COLO829 (cell line): ENCODE measurements at places on chromosomes 3 and 15.

GRCh38 chr15:90351479-90352106 lies 491 bp upstream of the ZNF774 start:
- DNase-seq: no peak

- no peak for DNase-seq
Measured at GRCh38 chr15:68209735-68210408, 4.7 kb upstream of the CALML4 start.

GRCh38 chr3:111538681-111539083 lies 3.3 kb upstream of the CD96 start:
- DNase-seq: peak; percentile 28

DNA sequence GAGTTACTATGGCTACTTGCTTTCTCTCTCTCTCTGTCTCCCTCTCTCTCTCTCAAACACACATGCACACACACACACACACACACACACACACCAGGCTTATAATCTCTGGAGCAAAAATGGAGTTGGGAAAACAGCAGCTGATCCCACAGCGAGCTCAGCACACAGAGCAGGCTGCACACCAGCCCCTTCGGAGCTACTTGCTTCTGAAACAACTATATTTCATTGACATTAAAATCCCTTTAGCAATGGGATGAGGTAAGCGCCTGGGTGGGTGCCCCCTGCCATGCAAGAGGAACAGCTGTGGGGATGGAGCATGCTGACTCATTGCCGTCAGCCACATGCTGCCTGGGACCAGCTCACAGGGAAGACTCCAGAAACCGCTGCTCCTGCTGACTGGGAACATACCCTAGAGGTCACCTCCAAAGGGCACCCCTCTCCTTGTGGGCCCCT lies 45.7 kb downstream of the B3GNT5 start:
- DNase-seq: no peak

DNA sequence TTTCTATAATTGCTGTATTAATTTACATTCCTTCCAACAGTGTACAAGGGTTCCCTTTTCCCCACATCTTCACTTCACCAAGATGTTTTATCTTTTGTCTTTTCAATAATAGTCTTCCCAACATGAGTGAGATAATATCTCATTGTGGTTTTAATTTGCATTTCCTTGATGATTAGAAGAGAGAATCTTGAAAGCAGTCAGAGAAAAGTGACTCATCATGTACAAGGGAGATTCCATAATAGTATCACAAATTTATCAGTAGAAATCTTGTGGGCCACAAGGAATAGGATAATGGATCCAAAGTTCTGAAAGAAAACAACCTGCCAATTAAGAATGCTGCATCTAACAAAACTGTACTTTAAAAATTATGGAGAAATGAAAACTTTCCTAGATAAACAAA lies 189.3 kb downstream of the NECTIN3 start:
- no peak for DNase-seq

GRCh38 chr15:67822537-67823313 lies 2.6 kb upstream of the SKOR1 start:
- DNase-seq: no peak

DNA sequence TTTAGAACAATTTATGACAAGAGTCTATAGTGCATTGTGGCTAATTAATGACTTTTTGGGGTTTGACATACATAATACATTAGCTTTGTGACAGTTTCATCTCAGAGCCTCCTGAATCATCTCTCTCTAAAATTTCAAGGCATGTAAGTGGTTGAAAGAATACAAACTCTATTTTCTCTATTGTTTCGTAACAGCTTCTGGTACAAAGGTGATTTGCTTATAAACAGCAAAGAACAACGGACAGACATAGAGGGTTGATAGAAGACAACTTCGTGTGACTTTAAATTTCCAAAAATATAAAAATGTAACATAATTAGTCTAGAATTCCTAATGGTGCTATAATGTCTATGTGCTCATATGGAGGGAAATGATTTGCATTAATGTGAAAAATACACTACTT lies 21.3 kb downstream of the CNTN3 start:
- no peak for DNase-seq

GRCh38 chr3:23372285-23372684 lies 169.2 kb downstream of the UBE2E2 start:
- DNase-seq: no peak

GRCh38 chr3:188553569-188553968 lies 399.6 kb downstream of the LPP start:
- DNase-seq: no peak

DNA sequence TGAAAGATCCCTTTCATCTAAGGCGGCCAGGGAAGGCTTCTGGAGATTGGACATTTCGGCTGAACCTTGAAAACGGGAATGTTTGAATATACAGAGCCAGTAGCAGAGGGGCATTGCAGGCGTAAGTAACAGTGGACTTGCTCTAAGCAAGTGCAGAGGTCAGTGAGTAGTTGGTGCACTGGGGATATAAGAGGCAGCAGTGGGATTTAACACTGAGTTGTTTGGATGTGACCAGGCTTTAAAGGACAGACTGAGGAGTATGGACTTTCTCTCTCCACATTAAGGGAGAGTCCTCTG lies 1.3 kb downstream of the ARNT2 start:
- DNase-seq: no peak

DNA sequence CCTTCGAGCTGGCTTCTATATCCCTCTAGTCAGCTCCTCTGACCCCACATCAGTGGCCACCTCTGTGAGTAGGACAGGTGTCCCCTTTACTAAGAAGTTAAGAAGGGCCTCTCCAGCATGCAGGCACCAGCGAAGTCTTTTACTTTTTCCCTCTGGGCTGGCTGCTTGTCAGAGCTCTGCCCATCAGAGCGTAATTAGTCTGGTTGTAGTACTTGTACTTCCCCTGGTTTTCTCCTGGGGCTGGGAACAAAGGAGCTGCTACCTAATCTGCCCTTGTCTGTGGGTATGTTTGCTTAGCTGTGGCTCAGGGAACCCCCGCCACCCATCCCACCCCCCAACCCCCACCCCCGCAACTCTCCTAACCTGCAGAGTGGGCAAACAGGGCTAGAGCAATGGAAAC lies 27.4 kb upstream of the ALPK3 start:
- DNase-seq: no peak

- no peak for DNase-seq
Measured at GRCh38 chr15:25437777-25438600, 835 bp downstream of the UBE3A start.

DNA sequence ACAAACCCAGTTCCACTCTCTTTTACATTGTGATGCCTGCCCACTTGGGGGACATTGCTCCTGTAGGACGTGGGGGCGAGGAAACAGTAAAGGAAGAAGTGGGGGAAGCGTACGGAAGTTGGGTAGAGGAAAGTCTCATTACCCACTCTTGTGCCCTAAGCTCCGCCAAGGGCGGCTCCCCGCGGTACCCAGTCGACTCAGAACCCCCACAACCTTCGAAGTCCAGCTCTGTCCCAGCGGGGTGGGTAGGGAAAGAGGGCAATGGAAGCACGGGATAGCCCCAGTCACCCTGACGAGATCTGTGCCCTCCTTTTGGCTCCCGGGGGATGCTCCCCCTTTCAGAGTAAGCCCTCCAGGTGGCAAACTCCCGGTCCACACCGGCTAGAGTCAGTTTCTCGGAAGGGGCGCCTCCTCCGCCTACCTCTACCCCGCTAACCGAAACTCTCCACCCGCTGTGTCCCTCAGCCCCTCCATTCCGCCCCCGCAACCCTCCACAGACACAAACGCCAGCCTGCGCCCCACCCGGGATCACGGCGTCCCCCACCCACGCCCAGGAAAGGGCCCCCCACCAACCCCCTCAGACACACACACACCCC lies 527 bp downstream of the CSNK1G1 start:
- DNase-seq: no peak

DNA sequence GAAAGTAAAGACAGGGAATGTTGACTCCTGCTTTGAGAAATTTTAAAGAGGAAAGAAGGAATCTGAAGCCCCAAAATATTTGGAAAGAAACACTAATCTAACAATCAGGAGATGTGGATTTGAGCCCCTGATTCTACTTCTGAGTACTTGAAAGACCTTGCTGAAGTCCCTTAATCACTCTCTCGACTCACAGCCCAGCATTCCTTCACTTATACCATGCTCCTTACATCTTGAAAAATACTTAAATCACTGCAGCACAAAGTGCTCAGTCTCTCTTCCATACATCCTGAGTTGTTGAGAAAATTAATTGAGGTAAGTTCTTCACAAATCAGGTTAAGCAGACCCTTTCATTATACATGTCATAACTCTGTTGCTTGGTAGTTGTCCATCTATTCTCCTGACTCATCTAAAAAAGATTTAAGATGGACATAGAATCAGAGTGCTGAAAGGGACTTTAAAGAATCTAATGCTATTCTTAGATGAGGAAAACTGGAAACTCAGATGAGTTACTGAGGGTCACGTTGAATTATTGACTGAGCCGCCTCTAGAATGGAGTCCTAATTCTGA lies 72.8 kb upstream of the THSD4 start:
- DNase-seq: no peak

DNA sequence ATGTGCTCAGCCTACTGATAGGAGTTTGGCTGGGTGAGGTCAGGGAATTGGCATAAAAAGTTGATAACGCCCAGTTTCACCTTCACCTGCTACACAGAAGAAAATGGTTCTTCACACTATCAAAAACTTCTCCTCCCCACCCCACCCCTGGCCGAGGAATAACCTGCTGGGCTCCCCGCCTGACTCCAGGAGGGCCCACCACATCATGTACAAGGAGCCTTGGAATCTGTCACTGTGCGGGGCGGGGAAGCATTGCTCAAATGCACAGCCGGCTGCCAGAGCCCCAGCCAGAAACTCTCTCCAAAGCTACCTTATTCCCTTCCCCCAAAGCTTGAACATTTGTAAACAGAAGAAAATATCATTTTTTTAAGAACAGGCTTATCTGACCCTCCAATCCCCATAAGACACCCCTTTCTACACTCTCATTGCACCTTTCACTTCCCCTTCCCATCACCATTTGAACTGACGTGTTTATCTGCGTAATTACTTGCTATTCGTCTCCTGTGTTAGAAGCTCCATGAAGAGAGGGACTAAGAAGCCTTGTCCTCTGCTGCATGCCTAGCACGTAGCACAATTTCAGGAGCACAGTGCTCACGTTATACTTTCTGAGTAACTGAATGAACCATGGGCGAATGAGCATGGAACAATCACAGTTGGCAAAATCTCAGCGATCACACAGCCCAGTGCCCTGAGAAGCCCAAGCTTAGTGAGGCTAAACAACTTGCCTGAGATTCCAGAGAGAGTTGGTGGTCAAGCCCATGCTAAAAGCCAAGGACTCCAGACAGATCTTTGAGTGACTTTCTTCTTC lies 82.9 kb downstream of the HES1 start:
- DNase-seq: no peak

- no peak for DNase-seq
Measured at GRCh38 chr3:70981231-70981880, 602.2 kb downstream of the FOXP1 start.

GRCh38 chr15:100113351-100114080 lies 228.3 kb downstream of the ADAMTS17 start:
- DNase-seq: no peak

DNA sequence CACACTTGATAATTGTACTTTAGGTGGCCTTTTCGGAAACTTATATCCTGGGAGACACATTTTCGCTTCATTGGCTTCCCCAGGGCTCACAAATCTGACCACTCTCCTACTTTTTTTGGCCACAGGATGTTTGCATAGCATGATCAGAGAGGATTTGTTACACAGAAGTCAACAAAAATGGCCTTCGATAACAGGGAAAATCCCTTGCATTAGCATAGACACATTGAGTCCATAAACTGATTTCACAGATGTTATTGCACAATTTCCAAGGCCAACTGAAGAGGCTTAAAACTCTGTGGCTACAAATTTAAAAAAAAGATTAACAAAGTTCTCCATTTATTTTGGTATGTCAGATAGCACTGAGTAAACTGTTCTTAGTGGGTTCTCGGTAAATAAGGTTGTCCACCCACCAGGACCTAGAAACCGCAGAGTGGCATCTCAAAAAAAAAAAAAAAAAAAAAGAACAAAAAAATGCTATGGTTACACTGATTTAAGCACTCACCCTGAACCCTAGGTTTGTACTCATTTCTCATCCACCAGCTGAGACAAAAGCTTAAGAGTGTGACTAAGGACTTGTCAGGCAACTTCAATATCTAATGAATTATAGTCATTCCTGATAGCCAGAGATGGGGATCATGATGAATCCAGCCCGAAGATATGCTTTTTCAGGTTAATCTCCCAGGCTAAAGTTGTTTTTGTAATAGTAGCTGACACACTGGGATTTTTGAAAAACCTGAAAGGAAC lies 188.9 kb upstream of the SYNPR start:
- DNase-seq: no peak

- DNase-seq: no peak
Measured at GRCh38 chr15:73841756-73842725, 31.3 kb upstream of the TBC1D21 start.

- peak; percentile 76 for DNase-seq
Measured at GRCh38 chr3:52259035-52259434, 13.5 kb downstream of the PPM1M start.

DNA sequence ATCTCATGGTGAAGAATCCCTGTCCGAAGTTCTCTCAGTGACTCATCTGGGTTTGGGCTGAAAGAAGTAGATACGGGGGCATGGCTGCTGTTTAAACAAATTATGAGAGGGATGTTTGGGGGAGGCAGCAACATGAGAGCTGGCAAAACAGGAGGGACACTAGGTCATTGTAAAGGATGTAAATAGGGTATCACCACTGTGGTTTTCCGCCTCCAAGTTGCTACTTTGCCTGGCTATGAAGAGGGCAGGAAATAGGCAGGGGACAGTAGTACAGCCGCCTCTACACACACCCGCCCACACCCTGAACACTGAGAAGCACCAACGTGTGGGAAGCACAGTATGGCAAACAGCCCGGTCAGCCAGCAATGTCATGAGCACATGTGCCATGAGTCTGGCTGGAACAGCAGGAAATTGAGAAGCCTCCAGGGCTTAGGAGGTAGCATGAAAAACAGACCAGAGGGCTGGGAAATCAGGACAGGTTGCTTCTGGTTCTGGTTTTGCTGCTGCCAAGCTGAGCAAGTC lies 17.1 kb downstream of the HEXA start:
- DNase-seq: peak; percentile 47

DNA sequence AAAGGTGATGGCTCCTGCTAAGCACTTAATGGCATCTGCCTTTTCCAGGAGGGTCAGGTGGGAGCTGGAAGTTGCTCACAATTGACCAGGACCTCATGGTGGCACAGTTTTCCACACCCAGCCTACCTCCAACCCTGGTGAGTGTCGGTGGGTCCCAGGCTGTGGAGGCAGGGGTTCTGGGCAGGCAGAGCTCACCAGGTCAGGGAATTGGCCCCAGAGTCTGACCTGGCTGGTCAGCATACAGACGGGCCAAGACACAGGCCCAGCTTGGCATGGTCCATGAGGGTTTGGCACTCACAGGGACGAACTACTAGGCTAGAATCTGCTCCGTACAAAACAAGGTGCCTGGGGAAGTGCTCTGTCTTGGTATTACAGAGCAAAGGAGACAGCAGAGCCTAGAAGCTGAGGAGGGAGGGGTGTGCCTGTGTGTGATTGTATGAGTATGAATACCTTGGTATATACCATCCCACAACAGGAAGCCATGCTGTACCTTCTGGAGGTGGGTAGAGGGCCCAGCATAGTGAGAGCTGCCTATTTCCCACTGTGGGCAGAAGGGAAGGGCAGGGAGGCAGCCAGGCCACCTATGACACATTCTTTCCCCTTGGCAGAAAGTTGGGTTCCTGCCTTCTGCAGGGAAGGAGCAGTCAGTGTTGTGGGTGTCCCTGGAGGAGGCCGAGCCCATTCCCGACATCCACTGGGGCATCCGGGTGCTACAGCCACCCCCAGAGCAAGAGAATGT lies 6.5 kb downstream of the APEH start:
- DNase-seq: no peak
